ENCODE measurements at places on chromosomes 1 and 21.

- no peak for ATAC-seq
These were observed 410.1 kb upstream of the PLXNA2 start for GRCh38 chr1:208654241-208654640.

DNA sequence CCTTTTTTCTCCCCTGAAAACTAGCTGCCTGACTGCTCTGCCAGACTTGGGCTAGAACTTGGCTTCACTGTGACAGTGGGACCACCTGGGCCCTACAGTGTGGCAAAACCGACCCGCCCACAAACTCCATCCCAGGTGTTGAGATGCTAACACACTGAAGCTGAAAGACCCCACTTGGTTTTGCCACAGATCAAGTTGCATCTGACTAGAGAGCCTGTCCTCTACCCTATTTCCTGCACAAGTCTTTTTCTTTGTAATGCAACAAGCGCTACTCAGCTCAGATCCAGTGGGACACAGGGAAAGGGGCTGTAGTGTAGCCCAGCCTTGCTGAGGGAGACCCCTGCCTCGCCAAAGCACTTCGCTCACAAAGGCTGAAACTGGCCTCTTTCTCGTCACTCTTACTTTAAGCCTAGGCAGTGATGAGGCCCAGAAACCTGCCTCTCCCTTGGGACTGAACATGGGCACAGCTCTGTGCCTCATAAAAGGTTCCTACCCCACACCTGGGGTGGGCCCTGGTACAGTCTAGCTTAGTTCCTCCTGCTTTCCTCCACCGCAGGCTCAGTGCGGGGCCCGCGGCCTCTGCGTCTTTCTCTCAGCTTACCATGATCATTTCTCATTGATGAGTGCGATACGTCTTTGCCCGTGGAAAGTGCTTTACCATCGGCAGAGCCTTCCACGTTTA, 9.7 kb downstream of the ALPL start:
- no peak for ATAC-seq

- no peak for ATAC-seq
These were observed 77.1 kb downstream of the PBX1 start for GRCh38 chr1:164635803-164636731.

- no peak for ATAC-seq
These were observed 2.0 kb downstream of the SKI start for GRCh38 chr1:2229911-2230731.

DNA sequence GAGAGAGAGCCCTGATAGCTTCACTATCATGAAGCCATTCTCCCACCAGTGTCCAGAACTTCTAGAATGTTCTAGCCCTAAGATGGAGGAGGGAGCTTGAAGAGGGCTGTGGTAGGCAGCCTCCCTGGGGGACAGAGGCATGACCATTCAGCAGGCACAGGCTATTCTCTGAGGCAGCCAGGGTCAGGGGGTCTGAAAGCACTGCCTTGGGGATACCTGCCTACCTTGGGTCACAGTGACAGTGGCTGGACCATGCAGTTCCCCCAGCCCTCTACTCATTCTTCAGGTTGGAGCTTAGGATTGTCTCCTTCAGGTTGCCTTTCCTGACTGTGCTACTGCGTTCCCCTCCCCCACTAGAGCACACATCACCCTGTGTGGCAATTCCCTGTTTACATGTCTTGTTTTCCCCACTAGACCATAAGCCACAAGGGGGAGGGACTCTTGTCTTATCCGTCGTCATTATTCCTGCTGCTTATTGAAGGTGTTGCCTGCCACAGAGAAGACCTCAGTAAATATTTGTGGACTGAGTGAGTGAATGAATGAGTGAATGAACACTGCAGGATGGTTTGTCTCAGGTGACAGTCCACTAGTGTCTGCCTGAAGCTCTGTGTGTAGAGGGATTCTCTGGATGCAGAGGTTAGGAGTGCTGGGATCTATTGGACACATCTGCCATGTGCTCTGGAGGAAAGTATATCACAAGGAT, 5.2 kb downstream of the ZDHHC18 start:
- no peak for ATAC-seq

- no peak for ATAC-seq
These were observed 35.0 kb upstream of the IL19 start for GRCh38 chr1:206735553-206736031.

- no peak for ATAC-seq
These were observed 41.9 kb downstream of the LUZP1 start for GRCh38 chr1:23126801-23127200.

GRCh38 chr1:28509705-28510272, 3.9 kb downstream of the RCC1 start:
- ATAC-seq, result no peak

DNA sequence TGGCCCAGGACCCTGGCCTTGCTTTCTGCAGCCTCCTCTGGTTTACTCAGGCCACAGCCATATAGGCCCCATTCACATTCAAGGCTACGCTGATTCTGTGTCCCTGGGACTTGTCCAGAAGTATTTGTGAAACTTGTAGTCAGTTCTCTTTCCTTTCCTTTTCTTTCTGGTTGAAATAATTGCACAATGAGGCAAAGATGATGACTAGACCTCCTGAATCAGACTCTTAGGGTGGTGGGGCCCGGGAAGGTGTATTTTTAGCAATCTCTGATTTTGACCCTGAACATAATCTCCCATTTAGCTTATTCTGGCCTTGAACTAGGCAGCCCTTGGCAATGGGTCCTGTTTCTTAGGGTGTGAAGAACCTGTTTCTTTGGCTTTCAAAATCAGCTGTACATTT, 39.9 kb downstream of the STUM start:
- no peak for ATAC-seq

- ATAC-seq, result no peak
These were observed 13.5 kb downstream of the CITED4 start for GRCh38 chr1:40848530-40849189.

GRCh38 chr1:37434292-37435225, 39.8 kb upstream of the ZC3H12A start:
- peak; percentile 86 for ATAC-seq

GRCh38 chr1:15923241-15923640, 52.7 kb downstream of the ZBTB17 start:
- no peak for ATAC-seq

DNA sequence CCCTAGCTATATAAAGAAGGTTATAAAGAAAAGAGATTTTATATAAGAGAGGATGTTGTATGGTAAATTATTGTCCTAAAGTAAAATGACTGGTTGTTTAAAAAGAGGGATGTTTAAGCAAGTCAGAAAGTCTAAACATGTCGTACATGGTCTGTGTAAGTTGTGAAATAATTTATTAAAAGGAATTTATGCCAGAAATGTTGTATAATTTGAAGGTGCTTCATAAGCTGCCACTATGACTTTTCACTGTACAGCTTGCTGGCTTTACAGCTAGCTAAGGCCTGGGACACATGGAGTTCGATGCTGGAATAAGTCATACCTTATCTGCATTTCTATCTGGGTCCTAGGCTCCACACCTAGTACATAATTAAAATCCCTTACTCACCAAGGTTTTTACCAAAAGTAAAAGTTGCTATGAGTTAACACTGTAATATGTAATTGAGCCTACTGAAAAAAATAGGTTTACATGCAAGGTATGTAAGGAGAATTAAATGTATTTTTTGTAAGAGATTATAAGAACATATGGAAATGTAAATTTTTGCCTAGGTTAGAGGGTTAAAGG, 59.0 kb upstream of the EDEM3 start:
- no peak for ATAC-seq

Measured in activated T-helper 17 cell treated with anti-CD3 and anti-CD28 coated beads, Interleukin-2, amount 50 U/mL, for 72 hours (primary cell).